ENCODE measurements at places on chromosomes 7 and 10.

DNA sequence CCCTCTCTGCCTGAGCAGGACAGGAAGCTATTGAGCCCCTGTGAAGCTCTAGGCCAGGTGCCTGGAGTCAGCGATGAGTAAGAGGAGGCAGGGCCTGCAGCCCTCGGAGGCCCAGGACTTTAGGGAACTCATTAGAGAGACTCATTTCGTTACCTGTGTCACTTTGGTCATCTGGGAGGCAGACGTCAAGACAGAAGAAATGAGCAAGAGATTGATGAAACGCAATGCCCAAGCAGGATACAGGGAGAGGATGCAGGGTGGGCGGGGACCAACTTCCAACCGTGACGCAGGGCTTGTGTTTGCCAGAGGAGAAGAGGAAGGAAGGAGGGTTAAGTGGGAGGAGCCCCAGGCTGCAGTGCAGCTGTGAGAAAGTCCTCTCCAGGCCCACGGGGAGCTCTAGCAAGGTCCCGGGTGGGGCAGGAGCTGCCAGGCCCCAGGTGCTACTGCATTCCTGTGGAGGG is 26.4 kb upstream of the GNA12 start:
- DNase-seq, result peak; percentile 66

- no peak for DNase-seq
These were observed 59.1 kb upstream of the INPP5A start for GRCh38 chr10:132478341-132479023.

DNA sequence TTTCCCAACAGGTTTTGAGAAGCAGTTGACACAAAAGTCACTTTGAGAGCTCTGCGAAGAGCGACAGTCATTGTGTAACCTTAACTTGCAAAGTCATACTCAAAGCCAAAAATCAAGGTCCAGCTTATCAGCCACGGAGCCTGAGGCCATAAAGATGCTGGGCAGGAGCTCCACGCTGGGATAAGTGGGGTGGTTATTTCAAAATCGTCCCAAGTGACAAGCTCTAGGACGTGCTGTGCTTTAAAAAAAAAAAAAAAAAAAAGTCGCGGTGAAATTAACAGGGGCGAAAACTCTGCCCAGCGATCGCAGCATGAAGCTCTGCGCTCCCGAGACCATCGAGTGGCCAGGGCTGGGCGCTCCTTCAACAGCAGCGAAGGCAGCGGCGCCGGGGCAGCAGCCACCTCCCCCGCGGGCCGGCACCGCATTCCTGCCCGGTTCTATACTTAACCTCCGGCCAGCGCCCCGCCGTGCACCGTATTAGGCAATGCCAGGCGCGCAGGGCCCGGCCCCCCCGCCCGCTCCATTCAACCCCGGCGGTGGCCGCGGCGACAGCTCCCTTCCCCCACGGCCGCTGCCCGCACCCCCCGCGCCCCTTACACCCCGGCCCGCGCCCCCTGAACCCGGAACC is 657 bp downstream of the HACD1 start:
- peak; percentile 61 for DNase-seq

GRCh38 chr10:97715259-97715874 is 1.8 kb downstream of the MARVELD1 start:
- no peak for DNase-seq

DNA sequence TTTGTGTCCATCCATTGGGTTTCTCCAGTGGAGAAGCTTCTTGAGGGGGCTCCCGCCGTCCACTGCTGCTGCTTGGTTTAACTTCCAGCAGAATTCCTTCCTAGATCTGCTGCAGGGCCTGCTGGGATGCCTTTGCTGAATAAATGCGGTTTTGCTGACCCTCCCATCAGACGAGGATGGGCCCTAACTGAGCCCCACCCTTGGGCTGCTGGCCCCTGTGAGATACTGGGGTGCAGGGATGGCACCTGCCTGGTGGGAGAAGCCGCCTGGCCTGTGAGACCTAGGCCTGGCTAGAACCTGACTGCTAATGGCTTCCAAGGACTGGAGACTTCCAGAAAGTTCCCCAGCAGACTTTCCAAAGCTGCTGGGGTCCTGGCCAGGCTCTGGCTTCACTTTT is 43.8 kb downstream of the ZNF467 start:
- DNase-seq, result no peak

DNA sequence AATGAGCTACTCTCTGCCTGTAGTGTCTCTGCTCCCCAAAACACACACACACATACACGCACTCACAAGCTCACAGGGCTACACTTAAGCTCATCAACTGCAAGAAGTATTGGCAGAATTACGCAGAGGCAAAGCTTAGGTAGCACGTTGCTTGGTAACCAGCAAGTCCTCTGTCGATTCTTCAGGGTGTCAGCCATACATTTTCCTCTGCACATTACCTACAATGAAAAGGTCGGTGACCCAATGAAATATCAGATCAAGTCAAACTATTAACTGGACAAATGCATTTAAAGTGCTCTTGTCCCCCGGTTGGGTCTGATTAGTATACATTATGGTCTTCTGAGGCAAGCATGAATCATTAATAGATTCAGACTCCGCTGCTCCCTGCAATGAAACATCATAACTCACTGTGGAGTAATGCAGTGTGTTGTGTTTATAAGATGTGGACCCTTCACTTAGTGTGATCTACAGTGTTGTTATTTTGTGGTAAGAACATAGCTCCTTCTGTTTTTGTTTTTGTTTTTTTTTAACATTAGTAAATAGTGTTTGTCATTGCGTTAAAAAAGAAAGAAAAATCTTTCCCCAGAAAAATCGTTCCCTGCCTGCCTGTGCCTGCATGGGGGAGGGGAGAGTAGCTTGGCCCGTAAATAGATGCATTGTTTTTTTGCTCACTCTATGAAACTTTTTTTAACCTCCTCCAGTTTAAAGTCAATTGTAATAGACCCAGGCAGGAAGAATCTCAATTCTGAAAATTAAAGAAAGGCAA is 325.5 kb downstream of the SFMBT2 start:
- no peak for DNase-seq

- DNase-seq, result no peak
These were observed 187.4 kb downstream of the PARD3 start for GRCh38 chr10:34627741-34628140.

GRCh38 chr7:132080967-132081668 is 495.2 kb downstream of the PLXNA4 start:
- DNase-seq, result no peak

GRCh38 chr10:97207131-97207530 is 21.4 kb upstream of the SLIT1 start:
- no peak for DNase-seq

GRCh38 chr10:73809061-73809818 is 2.2 kb downstream of the NDST2 start:
- no peak for DNase-seq

- DNase-seq, result no peak
These were observed 208.3 kb downstream of the JAZF1 start for GRCh38 chr7:27972276-27972675.

GRCh38 chr7:112386619-112387018 is 63.6 kb upstream of the IFRD1 start:
- DNase-seq, result no peak

DNA sequence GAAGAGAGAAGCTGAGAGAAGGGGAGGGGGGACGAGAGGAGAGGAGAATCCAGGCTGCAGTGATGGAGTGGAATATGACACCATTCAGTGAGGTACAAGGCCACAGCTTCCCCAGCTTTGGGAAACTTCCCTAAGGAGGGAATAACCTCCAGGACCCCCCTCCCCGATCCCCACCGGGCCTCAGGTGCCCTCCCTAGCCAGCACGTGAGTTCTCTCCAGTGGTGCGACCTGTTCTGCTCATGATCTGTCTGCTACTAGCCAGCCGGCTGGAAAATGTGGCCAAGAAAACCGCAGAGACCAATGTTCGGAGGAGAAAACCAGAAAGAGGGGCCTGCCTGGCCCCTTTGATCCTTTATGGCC is 39.9 kb upstream of the AGK start:
- no peak for DNase-seq

GRCh38 chr10:6778992-6779701 is 199.1 kb upstream of the PRKCQ start:
- no peak for DNase-seq

DNA sequence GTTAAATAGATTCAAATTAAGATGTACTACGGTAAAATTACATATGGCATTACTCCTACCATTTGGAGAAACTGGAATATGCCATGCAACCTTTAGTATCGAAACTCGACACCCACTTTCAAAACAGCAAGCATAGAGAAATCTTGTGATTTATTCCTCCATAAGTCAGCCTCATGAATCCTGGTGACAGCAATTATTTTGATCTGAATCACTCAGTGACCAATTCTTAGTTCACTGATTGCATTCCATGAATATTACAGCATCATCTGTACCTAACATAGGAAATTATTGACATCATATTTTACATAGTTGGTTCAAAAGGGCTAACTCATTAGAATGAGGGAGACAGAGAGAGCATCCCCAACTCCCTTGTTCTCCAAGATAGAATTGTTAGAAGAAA is 89.6 kb downstream of the CACNB2 start:
- no peak for DNase-seq

DNA sequence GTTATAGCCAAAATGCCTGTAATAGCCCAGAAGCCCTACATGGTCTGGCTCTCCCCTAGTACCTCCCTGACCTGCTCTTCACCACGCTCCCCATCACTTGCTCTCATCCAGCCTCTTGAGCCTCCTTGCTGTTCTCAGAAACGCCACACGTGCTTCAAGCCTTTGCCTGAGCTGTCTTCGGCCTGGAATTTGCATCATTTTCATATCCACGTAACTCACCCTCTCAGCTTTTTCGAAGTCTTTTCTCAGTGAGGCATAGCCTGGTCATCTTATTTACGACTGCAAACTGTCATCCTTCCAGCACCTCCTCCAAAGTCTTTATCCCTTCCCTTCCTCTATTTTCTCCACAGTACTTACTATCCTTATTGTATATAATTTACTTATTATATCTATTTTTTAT is 151.0 kb upstream of the AHR start:
- no peak for DNase-seq

DNA sequence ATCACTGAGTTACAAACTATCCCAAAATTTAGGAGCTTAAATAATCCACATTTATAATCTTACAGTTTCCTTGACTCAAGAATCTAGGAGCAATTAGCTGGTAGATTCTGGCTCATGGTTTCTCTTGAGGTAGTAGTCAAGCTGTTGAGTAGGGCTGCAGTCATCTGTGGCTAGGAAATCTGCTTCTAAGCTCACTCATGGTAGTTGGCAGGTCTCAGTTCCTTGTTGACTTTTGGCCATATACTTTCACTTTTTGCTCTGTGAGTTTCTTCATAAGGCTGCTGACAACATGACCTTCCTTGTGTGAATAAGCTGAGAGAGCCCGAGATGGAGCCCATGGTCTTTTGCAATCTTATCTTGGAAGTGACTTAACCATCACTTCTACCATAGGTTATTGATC is 10.8 kb upstream of the ETV1 start:
- DNase-seq, result no peak

GRCh38 chr7:44147026-44147991 is 6.2 kb upstream of the MYL7 start:
- no peak for DNase-seq

DNA sequence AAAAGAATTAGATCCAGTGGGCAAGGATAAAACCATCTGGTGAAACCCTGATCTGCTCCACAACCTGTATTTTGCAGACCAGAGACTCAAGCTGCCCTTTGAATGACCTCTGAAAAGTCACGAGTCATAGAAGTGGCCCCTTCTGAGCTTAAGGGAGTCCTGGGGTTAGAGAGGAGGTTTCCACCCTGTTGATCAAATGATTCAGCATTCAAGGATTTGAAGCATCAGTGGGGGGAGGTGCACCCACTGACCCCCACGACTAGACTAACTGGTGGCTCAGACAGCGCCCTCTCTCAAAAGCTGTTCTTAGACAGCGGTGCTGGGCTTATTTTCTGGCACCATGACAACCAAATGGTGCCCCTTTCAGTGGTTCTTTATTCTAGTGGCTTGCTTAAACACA is 44.3 kb downstream of the PLCE1 start:
- no peak for DNase-seq

- no peak for DNase-seq
These were observed 66.7 kb upstream of the NEUROD6 start for GRCh38 chr7:31407178-31407676.

- DNase-seq, result no peak
These were observed 54.3 kb upstream of the WAC start for GRCh38 chr10:28478646-28479045.

DNA sequence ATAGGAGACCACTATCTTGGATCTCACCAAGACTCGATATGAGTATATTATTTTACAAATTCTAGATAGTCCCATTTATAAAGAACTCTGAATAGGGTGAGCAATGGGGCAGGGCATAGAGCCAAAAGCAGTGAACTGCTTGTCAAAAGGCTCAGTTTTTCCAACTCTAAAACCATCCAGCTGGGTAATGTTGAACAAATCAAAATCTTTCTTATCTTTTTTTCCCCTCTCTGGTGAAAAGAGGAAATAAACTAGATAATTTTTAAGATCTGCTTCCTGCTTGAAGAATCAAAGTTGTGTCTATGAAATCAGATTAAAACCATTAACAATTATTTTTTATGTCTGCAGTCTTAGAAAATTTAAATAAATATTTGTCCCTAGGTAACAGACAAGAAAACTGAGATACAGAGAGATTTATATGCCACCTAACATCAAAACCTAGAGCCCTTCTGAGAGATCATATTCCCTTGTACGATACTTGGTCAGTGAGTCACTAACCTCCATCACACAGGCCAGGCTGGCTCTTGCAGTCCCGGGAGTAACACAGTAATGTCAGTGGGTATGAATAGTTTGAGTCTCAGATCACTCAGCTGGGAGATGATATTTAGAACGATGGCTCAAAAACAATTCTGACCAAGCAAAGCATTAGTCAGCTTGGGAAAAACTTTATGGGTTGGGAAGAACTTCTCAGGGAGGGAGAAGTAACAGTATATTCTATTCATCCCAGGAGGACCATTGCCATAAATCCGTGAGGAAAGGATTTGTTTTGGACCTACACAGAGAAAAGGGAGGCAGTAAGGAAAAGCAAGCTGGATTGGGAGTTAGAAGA is 178.8 kb downstream of the REEP3 start:
- DNase-seq, result no peak

GRCh38 chr10:109966961-109967738 is 40.6 kb upstream of the ADD3 start:
- no peak for DNase-seq

- DNase-seq, result no peak
These were observed 69.7 kb downstream of the ZNF365 start for GRCh38 chr10:62443866-62444265.

- DNase-seq, result peak; percentile 63
These were observed at the start of gene GPR85 for GRCh38 chr7:113086431-113086888. Gene GPR85, minus strand, starts transcription at chr7:113086827. Its CDS starts 2,106 bp downstream, at chr7:113084721.

- DNase-seq, result no peak
These were observed 34.8 kb upstream of the MSMB start for GRCh38 chr10:46080886-46081285.

- DNase-seq, result no peak
These were observed 97.3 kb downstream of the MYO3A start for GRCh38 chr10:26031300-26031699.

DNA sequence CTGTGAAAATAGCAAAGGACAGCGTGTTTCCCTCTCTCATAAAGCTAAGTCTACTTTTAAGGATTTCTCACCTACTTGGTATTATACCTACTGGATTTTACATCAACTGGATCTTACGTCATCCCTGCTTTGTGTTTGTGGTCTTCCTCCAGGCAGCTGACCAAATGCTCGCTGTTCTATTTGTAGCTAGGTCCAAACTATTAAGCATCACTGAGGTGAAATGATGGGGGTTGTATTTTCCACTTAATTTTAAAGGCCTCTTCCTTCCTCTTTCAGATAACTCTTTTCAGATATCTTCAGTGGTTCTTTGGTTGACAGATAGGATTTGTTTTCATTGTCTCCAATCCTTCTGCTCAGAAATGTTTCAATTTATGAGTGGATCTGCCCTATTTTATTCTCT is 169.7 kb downstream of the RNLS start:
- no peak for DNase-seq

GRCh38 chr7:41702635-41703371 is at the start of gene INHBA:
Gene INHBA, minus strand, starts transcription at chr7:41703090. Its CDS starts 2,716 bp downstream, at chr7:41700374.
- DNase-seq, result no peak

- DNase-seq, result no peak
These were observed 8.6 kb upstream of the LRRN3 start for GRCh38 chr7:111082351-111082750.
